ENCODE measurements at places on chromosomes 5 and 9.

DNA sequence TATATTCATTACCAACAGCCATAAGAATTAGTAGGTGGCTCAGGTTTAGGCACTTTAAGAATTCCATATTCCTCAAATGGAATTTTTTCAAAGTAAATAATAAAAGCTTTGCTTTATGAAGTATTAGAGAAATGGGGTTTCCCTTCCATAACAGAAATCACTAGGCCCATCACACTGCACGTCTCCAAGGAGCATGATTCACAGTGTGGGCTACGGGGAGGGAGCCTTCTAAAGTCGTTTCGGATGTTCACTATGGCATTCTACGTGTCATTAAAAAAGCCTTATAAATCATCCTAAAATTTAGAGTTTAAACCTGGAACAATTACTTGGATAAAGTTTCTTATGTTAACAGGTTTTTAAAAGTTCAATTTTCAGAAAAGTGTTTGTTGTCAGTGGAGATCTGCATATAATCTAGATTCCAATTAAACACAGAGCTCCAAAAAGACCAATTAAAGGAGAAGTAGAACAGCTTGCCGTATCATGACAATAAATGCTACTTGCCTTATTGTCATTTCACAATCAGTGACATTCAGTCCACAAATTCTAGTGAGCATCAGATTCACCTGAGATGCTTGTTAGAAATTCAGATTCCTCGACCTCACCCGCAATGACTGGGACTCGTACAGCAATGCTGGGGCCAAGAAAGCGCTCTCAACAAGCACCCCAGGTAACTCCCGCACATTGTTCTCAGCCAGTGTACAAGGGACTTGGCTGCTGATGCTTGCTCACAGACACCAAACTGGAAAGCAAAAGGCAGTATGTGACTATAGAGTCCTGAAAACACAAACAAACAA is 115.7 kb downstream of the NFIB start:
- DNase-seq, result no peak

GRCh38 chr9:72383978-72384709 is 19.1 kb upstream of the ZFAND5 start:
- no peak for DNase-seq

GRCh38 chr9:68446836-68447235 is 90.4 kb downstream of the PGM5 start:
- DNase-seq, result no peak

GRCh38 chr5:79436224-79436623 is 77.7 kb downstream of the HOMER1 start:
- no peak for DNase-seq

DNA sequence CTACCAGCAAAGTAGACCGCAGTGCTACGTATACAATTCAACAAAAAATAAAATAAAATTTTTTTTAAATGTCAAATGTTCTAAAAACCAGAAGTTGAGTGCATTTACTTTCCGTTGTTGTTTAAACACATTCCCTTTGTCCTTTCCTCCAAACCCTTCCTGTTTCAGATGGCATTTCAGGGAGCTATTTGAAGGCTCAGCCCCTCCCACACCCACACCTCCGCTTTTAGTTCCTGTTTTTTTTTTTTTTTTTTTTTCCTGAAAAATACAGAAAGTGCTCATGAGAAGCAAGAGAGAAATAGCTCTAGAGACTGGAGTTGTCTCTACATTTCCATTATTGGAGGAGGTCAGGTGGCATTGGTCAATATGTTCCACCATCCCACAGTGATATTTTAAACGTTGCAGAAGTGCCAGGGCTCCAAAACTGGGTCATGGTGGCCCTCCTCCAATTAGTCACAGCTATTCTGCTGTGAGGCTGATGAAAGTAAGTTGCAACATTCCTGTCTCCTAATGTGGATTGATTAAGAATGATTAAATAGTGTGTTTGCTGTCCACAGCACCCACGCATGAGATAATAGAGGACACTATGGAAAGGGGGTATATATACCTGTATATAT is 106.9 kb downstream of the GABRG2 start:
- DNase-seq, result no peak

DNA sequence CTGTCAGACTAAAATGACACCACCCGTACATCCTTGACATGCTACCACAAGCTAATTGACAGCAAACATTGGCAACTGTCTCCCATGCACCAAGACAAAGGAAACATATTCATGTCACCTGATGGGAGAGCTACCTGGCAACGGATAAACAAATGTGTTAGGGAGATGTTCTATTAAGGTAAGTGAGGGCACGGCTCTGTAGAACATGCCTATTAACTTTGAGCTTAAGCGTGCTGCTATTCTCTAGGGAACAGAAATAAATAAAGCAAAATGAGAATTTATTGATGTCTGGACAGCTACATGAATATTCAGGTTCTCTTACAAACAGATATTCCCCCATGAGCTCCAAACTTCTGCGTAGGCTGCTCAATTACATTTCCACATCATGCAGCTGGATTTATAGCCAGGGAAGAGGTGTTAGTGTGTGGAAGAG is 361.4 kb upstream of the RFX3 start:
- DNase-seq, result no peak

DNA sequence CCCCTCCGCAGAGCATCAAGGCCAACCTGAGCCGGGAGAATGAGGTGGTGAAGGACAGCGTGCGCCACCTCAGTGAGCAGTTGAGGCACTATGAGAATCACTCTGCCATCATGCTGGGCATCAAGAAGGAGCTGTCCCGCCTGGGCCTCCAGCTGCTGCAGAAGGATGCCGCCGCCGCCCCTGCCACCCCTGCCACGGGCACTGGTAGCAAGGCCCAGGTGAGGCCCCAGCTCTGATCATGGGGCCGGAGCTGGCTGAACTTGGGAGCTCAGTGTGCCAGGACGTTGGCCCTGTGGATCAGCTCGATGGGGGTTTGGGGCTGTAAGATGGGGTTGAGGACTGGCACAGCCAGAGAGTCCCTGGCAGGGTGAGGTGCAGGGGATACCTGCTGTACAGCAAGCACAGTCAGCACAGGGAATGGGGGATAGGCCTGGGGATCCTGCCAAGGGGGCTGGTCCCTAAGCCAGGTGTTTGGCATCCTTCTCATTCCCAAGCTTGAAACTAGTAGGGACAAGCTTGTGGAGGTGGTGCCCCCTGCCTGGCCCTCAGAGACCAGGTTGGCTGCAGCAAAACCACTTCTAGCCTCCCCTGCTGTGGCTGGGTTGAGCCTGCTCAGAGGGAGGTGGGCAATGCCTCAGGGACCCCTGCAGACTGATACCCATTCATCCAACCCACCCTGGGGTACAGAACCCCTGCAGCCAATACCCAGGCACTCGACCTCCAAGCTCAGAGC is 22.5 kb downstream of the OLFML2A start:
- DNase-seq, result no peak

DNA sequence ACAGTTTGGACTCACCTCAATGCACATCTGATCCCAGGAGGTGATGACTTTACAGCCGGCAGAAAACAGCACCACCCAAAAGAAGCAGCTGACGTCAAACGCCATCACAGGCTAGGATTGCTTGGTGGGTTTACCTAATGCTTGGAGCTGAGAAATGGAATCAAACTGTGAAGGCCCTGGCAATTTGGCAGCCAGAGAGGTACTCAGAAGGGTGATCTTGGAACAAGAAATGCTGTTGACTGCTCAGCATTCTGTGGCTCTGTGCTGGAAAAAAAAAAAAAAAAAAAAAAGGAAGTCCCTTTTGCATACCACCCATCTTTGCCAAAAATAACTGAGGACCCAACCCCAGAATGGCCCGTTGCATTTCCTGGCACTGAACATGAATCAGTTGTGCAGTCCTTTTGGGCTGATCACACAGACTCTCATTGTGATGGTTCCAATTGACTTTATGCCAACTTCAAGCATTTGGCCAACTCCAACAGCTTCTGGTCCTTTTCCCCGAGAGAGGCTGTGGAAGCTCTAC is at the start of gene CD180:
Gene CD180 (minus strand): TSS at position 263 of the 523 bp plus-strand sequence. CDS start 158 bp downstream, at position 105.
- DNase-seq, result no peak

GRCh38 chr5:160484678-160485077 is 63.0 kb downstream of the PTTG1 start:
- no peak for DNase-seq

- DNase-seq, result no peak
These were observed 831.3 kb downstream of the MTRR start for GRCh38 chr5:8700222-8700621.

- DNase-seq, result no peak
These were observed 2.8 kb downstream of the DCANP1 start for GRCh38 chr5:135444360-135444759.

DNA sequence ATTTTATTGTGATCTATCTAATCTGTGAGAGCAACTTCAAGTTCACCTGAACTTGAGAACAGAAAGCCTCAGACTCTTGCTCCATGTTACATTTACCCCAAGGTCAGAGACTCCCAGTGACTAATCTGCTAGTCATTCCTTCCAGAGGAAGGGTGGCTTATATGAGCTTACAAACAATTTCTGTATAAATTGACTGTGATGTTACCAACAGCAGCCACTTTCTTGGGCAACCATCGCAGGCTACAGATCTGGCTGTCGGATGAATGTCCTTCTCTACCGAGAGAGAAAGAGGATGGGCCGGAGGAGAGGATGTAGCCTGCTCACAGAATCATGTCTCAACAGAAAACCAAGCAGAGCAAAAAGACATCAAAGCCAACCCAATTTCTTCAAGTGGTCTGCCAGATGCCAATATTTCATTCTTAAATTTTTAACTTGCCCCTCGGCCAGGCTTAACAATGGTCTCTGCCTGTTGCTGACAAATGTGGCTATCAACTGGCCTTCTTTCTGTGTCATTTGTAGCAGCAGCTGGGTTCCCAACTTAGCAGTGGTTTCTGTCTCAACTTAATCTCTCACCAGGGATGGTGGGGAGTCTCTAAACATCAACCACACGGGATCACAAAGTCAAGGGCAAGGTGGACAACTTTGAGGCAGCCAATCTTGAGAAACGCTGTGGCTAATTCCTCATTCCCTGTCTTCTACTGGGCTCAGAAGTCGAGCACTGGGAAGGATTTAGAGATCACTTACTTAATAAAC is 81.3 kb downstream of the RAPGEF1 start:
- DNase-seq, result no peak

GRCh38 chr9:90803860-90804593 is 2.4 kb downstream of the SYK start:
- no peak for DNase-seq

Measured in stimulated activated CD8-positive, alpha-beta memory T cell treated with anti-CD3 and anti-CD28 coated beads, Interleukin-7, amount 100 ng/mL, for 1 hour (primary cell).